G401 (cell line): ENCODE measurements at places on chromosomes 12 and 14. TPM values are rescaled to one million over a fixed set of nuclear protein-coding genes. Genes with fewer than 3 reads are reported as not detected.

DNA sequence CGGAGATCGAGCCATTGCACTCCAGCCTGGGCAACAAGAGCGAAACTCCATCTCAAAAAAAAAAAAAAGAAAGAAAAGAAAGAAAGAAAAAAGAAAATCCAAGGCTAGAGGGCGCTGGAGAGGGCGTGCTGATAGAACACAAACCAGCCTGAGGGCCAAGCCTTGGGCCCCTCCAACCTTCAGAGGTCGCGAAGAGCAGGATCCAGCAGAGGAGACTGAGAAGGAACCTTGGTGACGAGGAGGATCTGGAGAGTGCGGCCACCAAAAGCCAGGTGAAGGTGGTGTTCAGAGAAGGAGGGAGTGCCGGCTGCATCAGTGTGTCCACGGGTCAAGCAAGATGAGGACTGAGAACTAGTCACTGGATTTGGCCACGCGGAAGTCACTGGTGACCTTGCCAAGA lies 4.1 kb upstream of the DYNC1H1 start:
- peak; percentile 36 for DNase-seq

GRCh38 chr12:127214186-127214585 lies 1052.8 kb upstream of the TMEM132C start:
- no peak for DNase-seq

DNA sequence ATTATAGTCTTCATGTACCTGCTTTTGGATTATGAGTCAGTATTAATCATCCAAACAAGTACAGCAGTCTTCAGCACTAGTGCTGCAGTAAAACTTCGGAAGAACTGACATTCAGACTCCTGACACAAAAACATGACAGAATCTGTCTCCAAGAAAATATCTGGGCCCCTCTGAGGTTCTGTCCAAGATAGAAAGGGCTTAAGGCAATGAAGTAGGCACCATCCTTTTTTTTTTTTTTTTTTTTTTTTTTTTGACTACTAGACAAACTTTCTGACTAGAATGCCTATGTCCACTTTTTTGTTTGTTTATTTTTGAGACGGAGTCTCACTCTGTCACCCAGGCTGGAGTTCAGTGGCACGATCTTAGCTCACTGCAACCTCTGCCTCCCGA lies 112.5 kb downstream of the MED13L start:
- no peak for DNase-seq

CCDC175 gene
- total RNA-seq, result not detected in 2 replicates
